Stimulated activated CD8-positive, alpha-beta memory T cell treated with anti-CD3 and anti-CD28 coated beads, Interleukin-4, amount 100 ng/mL, for 1 hour (primary cell): ENCODE measurements at places on chromosomes 5 and 9.

DNA sequence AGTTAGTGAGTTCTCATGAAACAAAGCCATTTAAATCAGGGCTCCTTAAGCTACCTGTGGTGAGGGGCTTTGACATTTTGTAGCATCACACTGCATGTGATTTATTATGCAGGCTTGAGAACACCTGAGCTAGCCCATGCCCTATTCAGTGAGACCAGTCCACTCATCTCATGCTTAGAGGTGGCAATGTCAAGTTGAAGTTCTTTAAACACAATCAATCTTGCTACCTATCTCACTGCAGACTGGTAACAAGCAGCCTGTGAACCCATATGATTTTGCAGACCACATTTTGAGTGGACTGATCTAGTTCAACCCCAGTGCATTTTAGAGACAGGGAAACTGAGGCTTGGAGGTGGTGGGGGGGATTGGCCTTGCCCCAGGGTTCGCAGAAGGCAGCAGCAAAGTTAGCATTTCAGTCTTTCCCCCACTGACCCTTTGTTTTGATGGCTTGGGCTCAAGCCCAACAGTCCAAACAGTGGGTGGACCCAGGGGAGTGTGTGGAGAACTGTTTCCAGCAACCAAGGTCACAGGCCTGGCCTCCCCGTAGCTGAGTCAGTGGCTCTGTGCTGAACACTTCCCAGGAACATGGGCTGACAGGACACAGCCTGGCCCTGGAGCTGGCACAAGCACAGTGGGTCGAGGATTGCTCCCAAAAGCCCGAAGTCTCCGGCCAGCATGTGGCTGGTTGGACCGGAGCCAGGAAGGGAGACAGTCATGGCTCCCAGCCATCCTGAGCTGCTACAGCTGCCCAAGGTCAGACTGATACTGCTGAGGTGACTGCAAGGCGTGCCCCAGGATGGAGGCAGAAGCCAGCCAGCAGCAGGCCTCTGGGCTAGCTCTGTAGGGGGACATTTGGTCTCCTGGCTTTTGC lies 95.3 kb downstream of the RGS3 start:
- no peak for DNase-seq

DNA sequence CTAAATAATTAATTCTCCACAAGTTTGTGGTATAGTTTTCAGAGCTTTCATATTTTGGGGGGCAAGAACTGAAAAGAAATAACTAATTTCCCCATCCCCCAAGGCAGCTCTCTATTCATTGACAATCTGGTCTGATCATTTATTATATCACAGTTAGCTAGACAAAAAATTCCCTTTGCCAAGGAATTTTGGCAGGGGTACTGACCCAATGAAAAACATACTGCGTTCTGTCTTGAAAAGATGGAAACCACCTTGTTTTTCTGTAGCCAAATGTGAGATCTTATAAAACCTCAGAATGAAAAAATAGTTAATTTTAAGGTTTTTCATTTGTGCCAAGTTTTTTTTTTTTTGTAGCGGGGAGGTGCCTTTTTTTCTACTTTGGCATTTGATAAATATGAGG lies 1008.9 kb downstream of the EFNA5 start:
- no peak for DNase-seq

GRCh38 chr5:80654054-80654390 lies 430 bp upstream of the MSH3 start:
- DNase-seq = no peak

DNA sequence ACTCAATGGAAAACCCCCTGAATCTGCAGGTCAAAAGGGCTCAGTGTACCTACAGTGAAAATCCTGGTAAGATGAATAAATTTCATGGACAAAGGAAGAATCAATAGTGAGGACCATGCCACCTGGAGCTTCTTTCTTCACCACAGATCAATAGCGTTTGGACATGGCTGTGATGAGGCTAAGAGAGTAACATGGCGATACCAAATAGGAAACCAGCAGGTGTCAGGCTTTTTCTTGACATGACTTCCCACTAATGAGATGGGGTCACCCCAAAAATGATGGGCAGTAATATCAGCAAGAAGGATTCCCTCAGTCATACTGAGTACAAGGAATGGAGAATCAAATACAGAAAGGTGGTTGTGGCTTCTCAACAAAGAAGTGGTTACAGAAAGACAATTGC lies 208.5 kb upstream of the PLPPR1 start:
- DNase-seq = no peak

DNA sequence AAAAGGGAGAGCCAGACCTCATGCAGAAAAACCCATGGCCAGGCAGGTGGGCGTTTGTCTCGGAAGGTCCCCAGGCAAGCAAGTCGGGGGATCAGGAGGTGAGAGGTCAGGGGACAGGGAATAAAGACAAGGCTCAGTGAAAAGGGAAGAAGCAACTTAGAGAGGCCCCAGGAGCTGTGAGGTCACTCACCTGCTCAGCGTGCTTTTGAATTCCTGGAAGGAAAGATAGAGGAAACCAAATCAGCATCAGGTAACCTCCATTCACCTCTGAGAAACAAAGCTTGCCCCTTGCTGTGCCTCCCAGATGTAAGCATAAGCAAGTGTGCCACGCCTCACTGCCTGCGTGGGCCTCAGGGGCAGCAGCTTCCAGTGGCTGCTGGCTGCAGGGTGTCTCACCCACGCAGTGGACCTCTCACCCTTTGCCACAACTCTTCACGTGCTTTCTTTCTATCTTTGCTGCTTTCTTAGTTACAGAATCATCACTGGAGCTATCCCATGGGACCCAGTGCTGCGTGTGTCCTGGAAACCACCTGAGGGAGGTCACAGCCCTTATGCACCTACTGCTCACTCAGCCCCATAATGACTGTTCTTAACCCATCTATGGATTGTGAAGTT lies 6.0 kb downstream of the TRIM7 start:
- DNase-seq = no peak

DNA sequence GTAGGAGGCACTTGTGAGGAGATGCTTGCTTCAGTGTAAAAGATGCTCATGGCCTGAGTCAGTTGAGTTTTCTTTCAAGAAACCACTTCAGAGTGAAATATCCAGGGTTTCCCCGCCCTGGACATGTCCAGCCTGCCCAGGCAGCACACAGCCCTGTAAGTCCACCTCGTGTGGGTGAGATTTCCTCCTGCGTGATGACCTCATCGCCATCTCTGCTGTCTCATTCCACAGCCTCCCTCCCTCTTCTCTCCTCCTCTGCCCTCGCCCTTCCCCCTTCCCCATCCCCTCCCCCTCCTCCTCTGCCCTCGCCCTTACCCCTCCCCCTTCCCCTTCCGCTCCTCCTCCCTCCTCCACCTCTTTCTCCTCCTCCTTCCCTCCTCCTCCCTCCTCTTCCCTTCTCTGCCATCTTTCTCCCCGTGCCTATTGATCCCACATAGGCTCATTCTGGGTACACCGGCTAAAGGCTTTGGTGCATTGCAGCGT lies 34.0 kb upstream of the NCS1 start:
- DNase-seq = no peak

- no peak for DNase-seq
Observed at GRCh38 chr9:113609562-113610318, 146.2 kb downstream of the RGS3 start.

- DNase-seq = no peak
Observed at GRCh38 chr9:86975606-86976005, 28.3 kb upstream of the GAS1 start.

DNA sequence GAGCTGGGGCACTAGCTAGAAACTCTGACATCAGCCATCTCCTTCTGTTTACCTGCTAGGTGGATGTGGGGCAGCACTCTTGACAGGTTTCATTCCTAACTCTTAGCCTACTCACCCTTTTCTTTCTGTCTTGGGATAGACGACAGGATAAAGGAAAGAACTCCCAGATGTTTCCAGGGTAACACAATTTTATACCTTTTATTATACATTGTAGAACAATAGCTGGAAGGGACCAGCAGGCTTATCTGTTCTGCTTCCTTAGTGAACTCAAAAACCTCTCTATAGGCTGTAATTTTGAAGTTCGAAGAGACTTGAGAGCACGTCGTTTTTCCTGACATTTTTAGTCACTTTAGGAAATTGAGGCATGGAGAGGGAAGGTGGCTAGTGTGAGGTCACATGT lies 13.2 kb downstream of the SPTAN1 start:
- no peak for DNase-seq

DNA sequence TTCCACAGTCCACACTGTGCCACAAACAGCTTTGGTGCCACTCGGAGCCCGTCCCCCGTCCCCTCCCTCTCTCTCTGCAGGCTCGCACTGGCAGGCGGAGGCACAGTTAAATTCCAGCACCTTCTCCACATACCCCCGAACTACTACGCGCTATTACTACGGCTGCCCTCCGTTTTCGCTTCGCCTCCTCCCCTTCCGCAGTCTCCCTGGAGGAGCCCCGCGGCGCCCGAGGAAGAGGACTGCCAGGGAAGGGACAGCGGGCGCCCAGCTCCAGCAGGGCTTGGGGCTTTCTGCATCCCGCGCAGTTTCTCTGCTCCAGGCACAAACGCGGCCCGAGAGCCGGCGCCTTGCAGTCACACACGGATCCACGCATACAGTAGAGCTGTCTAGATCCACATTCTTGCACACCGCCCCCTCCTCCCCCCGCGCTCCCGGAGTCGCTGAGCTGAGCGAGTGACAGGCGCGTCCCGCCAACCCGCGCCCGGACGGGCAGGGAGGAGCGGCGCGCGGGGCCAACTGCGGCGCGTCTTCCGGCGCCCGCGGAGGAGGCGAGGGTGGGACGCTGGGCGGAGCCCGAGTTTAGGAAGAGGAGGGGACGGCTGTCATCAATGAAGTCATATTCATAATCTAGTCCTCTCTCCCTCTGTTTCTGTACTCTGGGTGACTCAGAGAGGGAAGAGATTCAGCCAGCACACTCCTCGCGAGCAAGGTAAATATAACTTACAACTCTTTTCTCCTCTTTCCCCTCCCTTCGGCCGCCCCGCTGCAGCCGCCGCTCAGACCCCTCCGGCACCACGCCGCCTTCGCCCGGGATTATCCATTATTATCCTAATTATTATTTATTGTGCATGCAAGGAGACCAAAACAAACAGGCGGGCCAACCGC lies at the start of gene SMARCA2:
SMARCA2 (plus strand) TSS at position 652 of the 885 bp plus-strand sequence. CDS start 13,676 bp downstream, outside the sequence.
- DNase-seq = peak; percentile 94

GRCh38 chr9:79706512-79706911 lies 134.7 kb downstream of the TLE4 start:
- no peak for DNase-seq

DNA sequence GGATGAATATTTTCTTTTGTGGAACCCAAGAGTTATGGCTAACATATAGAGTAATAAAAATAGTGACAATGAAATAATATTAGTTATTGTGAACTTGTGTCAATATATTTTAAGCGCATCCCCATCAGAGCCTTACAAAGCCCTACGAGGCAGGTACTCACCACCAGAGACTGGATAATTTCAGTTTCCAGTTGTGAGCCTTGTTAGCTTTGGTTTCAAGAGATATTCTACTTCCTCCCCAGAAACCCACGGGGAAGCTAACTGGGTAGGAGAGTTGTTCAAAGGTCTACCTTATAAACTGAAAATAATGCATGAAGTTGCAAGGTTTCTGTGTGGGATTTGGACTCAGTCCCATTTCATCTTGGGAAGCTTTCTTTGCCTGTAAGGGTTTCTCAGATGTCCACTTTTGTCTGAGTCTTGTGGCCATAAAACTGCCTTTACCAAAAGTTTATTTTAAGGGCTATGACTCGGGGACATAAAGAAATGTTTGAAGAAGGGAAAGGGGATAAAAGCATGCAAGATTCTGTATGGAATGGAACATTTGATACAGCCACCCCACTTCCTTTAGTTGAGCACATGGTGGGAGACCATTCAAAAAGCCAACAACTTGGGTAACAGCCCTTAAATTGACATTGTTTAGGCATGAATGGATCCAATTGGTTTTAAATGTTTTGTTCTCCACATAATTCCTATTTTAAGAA lies 57.4 kb upstream of the ANKRD55 start:
- DNase-seq = no peak
